Muscle of back (tissue), 13 donors: ENCODE measurements at places on chromosomes 6 and 20.

DNA sequence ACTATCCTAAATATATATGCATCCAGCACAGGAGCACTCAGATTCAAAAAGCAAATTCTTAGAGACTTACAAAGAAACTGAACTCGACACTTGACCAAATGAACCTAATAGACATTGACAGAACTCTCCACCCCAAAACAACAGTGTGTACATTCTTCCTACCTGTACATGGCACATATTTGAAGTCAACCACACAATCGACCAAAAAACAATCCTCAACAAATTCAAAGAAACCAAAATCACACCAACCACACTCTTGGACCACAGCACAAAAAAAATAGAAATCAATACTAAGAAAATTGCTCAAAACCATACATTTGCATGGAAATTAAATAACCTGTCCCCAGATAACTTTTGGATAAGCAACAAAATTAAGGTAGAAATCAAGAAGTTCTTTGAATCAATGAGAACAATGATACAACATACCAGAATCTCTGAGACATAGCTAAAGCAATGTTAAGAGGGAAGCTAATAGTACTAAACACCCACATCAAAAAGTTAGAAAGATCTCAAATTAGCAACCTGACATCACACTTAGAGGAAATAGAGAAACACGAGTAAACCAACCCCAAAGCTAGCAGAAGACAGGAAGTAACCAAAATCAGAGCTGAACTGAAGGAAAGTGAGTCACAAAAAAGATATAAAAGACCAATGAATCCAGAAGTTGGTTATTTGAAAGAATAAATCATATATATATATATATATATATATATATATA, 12.5 kb upstream of the TREM1 start:
- no peak for DNase-seq

- DNase-seq, result no peak
Measured at GRCh38 chr6:133254552-133255228, 13.5 kb downstream of the EYA4 start.

- DNase-seq, result peak; percentile 89
Measured at GRCh38 chr6:148760568-148761526, 14.0 kb downstream of the UST start.

- DNase-seq, result no peak
Measured at GRCh38 chr20:371755-372542, 8.6 kb upstream of the TRIB3 start.

DNA sequence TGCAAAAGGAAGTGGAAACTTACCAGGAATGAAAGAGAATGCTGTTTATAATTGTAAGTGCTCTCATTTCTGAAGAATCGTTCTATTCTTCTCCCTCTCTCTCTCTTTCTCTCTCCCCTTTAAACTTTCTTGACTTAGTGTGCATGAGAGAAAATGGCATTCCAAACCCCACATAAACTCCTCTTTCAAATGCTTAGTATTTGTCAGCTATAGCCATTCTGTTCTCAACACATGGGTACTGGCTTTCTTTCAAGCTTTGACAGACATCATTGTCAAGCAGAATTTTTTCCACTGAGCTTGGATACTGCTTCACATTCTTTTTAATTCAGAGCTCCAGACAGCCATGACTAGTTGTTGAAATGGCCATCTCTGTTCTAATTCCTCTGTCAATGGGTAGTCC, 51.1 kb upstream of the PREP start:
- peak; percentile 9 for DNase-seq

- no peak for DNase-seq
Measured at GRCh38 chr20:21109144-21109543, 3.0 kb upstream of the LINC00237 start.

GRCh38 chr6:150720774-150721233, 121.1 kb downstream of the PLEKHG1 start:
- DNase-seq, result no peak

GRCh38 chr6:125658136-125658535, 91.3 kb upstream of the HEY2 start:
- peak; percentile 11 for DNase-seq

DNA sequence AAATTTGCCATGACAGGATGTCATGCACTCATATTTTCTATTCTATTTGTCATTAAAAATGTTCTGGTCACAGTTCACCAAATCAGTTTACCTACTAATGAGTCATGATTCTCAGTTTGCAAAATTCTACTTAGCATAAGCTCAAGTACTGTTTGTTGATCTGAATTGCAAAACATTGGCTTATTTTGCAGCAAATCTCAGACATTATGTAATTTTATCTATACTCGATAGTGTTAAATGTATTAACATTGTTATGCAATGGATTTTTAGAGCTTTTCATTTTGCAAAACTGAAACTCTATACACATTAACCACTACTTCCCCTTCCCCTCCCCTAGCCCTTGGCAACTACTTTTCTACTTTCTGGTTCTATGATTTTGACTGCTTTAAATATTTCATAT, 213.8 kb upstream of the ZFP64 start:
- DNase-seq, result no peak

DNA sequence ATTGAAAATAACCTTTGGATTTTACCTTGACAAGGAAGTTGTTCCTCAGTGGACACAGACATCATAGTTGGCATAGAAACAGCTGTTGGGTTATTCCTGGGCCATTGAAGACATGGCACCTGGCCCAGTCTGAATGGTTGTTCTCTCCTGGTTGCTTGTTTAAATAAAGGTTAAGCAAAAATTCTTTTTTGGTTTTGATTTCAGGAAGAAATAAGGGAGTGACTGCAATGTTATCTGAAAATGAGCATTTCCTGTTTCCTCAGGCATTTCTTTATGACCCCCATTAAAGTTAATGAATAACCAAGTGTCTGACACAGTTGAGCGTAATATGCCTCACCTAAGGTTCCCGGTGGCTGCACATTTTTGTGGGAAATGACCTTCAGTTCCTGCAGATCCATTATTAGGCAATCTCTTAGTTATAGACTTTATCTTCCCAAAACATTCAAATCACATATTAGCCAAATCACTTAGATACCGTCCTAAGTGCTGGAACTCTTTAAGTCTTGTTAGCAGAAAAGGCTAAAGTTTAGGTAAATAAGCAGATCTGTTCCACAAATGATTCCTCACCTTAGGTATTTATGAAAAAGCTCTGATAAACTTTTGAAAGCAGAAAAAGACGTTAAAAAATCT, 648.7 kb upstream of the FLRT3 start:
- DNase-seq, result no peak

- no peak for DNase-seq
Measured at GRCh38 chr6:129740013-129740412, 30.0 kb upstream of the ARHGAP18 start.

DNA sequence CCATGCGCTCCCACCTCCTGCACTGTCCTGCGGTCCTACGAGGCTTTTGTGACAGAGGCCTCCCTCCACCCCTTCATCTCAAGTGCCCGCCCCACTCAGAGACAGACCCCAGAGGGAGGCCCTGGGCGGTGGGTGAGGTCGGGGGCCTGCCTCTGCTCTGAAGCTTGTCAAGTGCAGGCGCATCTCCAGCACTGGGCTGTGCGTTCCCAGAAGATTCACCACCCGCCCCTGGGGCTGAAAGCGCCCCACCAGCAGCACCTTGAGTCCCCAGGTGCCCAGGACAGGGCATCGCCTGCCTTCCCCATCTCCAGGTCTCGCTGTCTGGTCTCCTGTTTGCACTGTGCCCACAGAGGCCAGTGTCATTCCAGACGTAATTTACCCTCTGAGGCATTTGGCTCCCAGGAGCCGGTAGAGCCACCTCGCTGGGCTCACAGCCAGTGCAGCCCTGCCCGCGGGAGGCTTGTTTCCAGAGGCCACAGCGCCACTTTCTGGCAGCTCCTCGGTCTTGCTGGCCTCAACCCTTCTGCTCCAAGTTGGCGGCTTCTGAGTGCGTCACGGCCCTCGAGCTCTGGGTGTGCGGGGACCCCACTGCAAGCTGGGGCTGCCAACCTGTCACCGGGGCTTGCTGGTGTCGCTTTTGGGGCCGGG, 191.1 kb downstream of the TAF4 start:
- no peak for DNase-seq

- no peak for DNase-seq
Measured at GRCh38 chr6:41730531-41731436, 4.6 kb downstream of the TFEB start.

GRCh38 chr6:143264986-143265764, 185.3 kb downstream of the ADAT2 start:
- peak; percentile 40 for DNase-seq

- DNase-seq, result no peak
Measured at GRCh38 chr6:43242908-43243663, at the start of gene TTBK1. TTBK1 (plus strand) TSS chr6:43243481; CDS start chr6:43246661, 3,180 bp downstream.

- DNase-seq, result no peak
Measured at GRCh38 chr6:26539071-26539615, 977 bp downstream of the HMGN4 start.

- DNase-seq, result no peak
Measured at GRCh38 chr6:30823534-30823865, 60.8 kb upstream of the DDR1 start.

DNA sequence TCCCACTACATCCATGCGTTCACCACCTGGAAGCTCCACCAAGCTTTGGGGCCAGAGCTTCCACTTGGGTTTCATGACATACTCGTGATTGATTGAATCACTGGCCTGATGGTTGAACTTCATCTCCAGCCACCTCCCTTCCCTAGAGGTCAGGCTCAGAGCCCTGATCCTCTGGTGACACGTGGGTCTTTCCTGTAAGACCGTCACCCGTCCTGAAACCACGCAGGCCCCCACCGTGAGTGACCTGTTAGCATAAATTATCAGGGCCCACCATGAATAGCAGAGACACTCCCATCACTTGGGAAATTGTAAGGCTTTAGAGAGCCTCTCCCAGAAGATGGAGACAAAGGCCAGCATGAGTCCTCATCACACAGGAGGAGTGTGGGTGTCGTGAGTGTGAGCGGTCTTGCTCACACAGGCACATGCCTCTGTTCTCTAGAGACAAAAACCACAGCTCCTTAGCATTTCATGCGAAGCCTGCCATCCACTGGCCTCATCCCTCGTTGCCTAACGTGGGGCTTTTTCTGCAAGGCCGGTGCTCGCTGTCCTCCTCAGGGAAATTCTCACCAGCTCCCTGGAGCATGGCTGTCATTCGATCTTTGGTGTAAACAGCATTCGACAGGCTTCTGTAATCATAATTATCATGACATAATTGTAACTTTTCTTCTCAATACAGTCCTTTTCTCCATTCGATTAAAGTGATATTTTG, 65.1 kb upstream of the DUSP22 start:
- no peak for DNase-seq

DNA sequence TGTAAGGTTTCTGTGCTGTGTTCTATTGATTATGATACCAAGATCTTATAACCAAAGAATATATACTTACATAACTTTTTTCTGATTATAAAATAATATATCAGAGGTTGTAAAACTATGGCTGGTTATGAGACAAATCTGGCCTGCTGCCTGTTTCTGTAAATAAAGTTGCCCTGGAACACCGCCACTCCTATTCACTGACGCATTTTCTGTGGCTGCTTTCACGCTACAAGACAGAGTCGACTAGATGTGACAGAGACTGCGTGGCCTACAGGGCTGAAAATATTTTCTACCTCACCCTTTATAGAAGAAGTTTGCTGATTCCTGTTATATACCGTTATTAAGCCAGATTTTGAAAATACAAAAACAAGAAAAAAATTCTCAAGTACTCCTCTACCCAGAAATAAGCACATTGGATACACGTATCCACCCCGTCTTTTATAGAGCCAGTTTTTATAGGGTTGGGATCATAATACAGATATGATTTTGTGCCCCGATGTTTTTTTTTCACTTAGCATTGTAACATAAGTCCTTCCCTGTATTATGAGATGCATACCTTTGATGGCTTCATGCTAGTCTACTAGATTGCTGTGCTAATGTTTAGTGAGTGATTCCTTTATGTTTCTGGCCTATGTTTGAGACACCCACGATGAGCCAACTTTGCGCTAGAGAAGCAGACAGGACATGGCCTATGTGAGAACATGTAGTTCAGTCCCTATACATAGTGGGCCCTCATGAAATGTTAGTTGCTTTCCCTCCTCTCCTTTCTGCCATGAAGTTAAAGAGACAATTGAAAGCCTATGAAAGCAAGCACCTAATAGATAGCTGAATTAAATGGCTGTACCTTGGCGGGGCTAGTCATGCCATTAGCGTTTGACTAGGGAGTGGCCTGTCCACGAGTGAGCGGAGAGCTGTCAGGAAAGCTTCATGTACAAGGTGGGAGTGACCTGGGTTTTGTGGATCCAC, 98.1 kb upstream of the KCNK16 start:
- DNase-seq, result no peak

DNA sequence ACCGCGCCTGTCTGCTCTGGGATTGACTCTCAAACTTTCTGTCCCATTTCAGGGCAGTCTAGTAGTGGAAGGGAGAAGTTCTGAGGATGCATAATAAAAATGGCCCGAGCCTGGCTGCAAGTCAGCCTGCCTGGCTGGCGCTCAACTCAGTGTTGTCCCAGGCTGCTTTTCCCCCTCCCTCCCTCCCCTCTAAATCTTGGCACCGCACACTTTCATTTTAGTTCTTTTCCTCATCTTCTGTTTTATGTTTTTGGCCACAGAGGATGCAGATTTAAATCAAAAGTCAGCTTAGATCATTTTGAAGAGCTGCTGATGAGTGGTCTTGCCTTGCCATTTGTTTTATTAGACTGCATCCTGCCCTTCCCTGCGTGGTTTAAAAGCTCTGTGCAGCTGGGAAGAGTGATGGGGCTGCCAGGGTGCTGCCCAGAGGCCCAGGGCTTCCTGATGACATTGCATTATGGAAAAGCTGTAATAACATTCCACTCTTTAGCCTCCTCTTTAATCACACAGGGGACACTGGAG, 6.5 kb upstream of the UQCC2 start:
- DNase-seq, result peak; percentile 80

DNA sequence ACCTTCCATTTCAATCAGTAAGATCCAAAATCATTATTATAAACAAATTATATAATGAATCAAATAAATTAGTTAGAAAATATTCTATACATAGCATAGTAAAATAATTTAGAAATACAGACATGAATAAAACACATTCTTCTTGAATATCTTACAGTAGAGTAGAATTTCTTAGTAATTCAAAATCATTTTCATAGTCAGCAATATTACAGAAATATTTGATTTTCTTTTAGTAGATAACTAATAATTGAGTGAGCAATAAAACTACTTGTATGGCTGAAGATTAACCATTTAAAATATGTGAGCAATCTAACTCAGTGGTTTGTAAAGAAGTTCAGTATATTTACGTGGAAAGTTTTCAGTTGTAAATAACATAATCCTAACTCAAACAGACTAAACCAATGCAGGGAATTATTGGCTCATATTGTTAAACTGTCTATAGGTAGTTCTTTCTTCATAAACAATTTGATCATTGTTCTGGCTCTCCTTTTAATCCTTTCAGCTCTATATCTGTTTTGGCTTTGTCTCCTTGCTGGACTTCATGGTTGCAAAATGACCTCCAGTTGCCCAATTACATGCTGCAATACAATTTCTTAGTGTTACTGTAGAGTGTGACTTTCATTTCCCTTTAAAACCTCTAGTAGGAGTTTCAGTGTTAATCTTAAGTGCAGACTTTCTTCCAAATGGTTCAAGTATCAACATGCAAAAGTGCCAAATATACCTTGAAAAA, 307.5 kb downstream of the EYS start:
- no peak for DNase-seq
